ENCODE measurements at places on chromosomes 1 and 21.

GRCh38 chr1:36217670-36218069, 6.6 kb upstream of the THRAP3 start:
- DNase-seq = no peak

DNA sequence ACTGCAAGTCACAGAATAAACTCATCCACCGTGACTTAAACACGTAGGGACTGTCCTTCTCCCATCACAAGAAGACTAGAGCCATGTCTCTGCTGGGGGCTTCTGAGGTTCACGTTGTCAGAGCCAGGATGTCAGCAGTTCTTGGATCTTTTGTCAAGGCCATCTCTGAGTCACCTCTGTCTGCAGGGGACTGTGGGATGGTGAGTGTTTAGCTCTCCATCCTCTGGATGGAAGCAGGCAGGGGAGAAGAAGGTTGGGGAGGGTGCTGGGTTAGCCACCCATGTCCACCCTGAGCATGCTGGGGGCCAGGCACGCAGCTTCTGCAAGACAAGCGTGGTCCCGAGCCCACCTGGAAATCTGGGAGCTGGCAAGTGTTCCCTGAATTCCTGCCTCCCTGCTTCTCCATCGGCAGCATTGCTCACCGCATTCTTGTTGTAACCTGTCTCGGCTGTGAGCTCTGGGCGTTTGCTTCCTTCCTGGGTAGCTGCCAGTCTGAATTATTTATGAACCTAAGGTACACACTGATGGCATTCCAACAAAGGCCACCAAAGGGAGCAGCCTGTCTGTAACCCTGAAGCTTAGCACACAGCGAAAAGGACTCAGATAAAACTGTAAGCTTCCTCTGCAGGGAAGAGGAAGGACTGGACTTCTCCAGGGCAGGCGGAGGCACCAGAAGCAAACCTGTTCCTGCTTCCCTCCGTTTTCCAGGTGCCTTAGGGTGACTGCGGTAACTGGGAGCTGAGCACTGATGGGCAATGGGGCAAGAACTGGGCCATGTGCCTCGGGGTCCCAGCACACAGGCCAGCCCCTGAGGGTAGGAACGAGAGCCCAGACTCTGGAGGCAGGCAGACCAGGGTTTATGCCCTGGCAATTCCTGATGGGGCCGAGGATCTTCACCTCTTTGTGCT, 88.6 kb downstream of the RIPK4 start:
- no peak for DNase-seq

DNA sequence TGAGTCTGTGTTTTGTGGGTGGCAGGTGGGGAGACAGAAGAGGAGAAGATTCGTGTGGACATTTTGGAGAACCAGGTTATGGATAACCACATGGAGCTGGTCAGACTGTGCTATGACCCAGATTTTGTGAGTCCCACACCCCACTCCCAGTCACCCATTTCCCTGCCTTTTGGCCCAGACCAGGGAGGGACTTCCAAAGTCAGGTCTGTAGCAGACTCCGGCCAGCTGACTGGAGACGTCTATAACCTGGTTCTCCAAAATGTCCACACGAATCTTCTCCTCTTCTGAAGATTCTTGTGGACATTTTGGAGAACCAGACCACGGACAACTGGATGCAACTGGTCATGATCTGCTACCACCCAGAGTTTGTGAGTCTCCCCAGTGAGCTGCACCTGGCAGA, 1.6 kb downstream of the GSTM5 start:
- DNase-seq = no peak

GRCh38 chr1:57854436-57854835, 430.6 kb upstream of the DAB1 start:
- no peak for DNase-seq

DNA sequence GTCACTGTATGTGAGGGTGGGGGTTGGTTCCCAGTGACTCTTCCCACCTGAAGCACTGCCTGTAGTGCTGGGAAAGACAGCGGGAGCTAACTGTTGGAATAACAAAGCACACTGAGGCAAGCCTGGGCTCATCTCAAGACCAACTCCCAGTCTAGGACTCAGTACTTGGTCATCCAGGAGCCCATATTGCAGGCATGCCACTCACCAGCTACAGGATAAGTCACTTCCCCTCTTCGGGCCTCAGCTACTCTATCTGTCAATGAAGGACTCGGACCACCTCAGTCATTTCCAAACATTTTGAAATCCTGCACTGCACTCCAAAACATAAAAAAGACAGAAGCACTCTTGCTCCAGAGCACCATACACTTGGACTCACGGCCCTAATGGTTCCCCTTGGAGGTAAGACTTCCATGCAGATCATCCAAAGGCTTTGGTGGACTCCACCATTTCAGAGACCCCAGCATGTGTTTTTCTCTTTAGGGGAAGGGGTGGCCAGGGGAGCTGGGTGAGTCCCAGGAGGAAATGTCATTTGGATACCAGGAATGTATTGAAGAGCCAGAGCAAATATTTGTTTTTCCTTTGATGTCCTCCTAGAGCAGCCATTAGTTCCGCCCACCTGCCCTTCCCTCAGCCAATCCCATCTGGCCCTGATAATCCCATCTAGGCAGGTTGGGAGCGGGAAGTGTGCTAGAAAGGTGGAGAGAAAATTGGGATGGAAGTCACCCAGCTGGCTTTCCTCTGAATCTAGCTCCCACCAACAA, 3.1 kb downstream of the NUAK2 start:
- no peak for DNase-seq

- peak; percentile 38 for DNase-seq
Observed at GRCh38 chr1:39575191-39576015, 1.2 kb downstream of the PABPC4 start.

GRCh38 chr1:48109390-48110013, 112.3 kb upstream of the TRABD2B start:
- DNase-seq = no peak

DNA sequence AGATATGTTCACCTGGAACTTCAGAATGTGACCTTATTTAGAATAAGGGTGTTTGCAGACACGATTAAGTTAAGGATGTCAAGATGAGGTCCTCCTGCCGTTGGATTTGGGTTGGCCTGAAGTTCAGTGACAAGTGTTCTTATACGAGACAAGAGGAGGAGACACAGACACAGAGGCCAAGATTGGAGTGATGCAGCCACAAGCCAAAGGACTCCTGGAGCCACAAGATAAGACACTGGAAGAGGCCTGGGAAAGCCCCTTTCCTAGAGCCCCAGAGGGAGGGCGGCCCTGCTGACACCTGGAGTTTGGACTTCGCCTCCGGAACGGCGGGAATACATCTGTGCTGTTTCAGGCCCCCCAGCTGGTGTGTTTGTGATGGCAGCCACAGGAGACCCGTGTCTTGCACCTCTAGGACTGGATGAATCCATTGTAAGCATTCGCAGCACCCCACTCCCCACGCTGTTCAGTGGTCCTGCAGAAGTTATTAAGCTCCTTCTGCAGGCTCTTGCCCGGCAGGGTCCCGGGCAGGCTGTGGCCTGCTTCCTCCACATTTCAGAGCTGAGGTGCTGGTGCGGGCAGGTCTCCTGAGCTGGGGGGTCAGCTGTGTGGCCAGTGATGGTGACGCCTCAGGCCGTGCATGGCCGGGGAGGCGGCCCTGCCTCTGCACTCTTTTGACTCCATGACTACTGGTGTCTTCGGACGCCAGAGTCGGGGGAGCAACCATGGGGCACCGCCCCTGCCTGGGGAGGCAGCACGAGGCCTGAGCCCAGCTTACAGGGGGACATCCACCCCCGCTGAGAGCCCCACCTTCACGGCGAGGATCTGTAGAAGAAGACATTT, 34.6 kb downstream of the UMODL1 start:
- no peak for DNase-seq

DNA sequence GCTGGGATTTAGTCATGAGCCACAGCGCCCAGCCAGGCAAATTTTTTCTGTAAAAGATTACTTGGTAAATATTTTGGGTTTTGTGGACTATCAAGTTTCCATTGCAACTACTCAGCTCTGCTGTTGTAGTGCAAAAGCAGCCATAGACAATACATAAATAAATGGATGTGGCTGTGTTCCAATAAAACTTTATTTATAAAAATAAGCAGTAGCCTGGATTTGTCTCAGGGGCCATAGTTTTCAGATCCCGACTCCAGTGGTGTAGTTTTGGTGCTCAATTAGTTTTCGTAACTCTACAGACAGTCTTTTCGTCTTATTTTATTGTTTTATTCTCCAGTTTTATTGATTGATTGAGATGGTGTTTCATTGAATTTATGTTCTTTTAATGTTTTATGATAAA, 80.1 kb upstream of the IVNS1ABP start:
- DNase-seq = no peak

GRCh38 chr21:35333831-35334618, 284.9 kb upstream of the RUNX1 start:
- DNase-seq = no peak

- DNase-seq = no peak
Observed at GRCh38 chr21:24208562-24209260, 1398.6 kb downstream of the MRPL39 start.

- no peak for DNase-seq
Observed at GRCh38 chr1:96445302-96445701, 276.3 kb upstream of the PTBP2 start.

GRCh38 chr1:67217417-67217816, 51.2 kb downstream of the IL23R start:
- no peak for DNase-seq

- peak; percentile 72 for DNase-seq
Observed at GRCh38 chr1:243849421-243850201, 432 bp downstream of the AKT3 start.

DNA sequence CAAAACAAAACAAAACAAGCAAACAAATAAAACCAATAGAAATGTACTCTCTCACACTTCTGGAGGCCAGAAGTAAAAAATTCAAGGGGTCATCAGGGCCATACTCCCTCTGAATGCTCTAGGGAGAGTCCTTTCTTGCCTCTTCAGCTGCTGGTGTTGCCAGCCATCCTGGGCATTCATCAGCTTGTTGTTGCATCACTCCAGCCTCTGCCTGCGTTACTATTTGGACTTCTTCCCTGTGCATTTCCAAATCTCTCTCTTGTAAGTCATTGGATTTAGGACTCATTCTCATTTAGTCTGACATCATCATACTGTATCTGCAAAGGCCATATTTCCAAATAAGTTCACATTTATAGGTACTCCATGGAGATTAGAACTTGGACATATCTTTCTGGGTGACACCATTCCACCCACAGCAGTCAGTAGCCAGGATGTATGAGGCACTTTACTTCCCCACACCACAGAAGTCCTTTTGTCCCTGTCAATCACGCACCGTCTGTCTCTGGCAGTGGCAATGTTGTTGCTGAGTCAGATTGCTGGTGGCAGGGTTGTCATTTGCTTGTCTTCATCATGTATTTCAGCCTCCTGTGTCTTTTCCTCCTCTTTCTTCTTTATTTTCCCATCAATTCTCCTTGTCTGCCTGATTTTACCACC, 151.0 kb upstream of the KCNJ6 start:
- no peak for DNase-seq

GRCh38 chr1:118326960-118327629, 142.1 kb upstream of the SPAG17 start:
- DNase-seq = no peak

DNA sequence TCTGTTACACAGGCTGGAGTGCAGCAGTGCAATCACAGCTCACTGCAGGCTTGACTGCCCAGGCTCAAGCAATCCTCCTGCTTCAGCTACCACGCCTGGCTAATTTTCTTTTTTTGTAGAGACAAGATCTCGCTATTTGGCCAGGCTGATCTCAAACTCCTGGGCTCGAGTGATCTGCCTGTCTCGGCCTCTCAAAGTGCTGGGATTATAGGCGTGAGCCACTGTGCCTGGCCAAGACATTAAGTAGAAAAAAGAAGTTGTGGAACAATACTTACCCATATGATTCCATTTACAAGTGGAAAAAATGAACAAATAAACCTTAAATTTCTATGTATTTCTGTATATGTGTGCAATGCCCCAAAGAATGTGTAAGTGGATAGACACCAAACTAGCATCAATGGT, 30.3 kb upstream of the ID3 start:
- DNase-seq = no peak

- no peak for DNase-seq
Observed at GRCh38 chr1:101683561-101683960, 313.2 kb downstream of the OLFM3 start.

DNA sequence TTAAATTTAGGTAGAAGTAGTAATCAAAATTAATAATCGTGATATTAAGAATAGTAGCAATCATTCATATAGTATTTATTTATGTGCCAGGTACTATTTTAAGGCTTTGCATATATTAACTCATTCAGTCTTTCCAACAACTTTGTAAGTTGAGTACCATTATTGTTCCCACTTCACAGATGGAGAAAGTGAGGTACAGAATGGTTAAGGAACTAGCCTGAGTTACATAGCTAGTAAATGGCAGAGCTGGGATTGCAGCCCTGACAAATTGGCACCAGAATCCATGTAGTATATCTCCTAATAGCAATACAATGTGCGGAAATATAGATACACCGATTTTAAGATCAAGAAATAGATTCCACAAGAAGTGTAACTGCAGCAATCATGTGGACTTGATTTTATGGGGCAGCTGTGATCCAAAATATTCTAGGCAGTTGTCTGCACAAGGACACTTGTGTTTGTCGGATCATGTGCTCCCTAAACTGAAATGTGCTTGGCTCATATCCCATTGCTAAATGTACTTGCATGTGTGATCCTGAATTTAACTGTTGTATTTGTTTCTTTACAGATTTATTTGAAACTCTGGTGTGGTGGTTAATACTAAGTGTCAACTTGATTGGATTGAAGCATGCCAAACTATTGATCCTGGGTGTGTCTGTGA, 5.8 kb upstream of the GTF2B start:
- no peak for DNase-seq

- DNase-seq = no peak
Observed at GRCh38 chr1:78289603-78290002, 201.2 kb upstream of the PTGFR start.

- no peak for DNase-seq
Observed at GRCh38 chr1:222813866-222814535, 838 bp upstream of the DISP1 start.

- DNase-seq = no peak
Observed at GRCh38 chr1:47382399-47382983, 33.6 kb upstream of the FOXE3 start.

- no peak for DNase-seq
Observed at GRCh38 chr1:9649769-9650168, 1.8 kb upstream of the PIK3CD start.

GRCh38 chr1:76006234-76006633, 68.3 kb upstream of the ST6GALNAC3 start:
- DNase-seq = no peak
